Effector memory CD8-positive, alpha-beta T cell (primary cell): ENCODE measurements at places on chromosomes 2 and 18.

DNA sequence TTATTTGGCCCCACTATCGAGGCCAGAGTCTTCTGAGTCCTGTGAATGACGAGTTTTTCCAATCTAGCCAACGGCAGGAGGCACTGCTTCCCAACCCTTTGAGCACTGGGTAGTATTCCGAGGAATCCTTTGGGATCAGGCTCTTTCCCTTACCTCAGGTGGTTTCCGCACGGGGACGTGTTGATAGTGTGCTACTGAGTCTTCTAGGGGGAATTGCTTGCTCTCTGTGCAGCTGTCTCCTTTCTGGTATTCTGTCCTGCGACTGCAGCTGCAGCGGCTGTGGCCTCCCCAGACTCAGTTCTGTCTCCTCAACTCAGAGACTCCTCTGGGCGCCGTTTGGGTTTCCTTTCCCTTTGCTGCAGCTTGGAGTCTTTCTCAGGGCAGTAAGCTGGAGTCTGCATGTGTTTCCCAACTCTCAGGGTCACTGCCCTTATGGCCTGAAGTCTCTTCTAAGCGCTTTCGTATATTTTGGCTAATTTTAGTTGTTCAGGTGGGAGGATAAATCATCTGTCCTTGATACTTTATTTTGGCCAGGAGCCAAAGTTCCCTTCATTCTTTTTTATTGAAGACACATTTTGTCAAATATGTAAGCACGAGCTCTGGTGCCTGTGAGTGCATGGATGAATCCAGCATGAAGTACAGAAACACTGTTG, 118.4 kb downstream of the MAP4K4 start:
- DNase-seq = no peak

DNA sequence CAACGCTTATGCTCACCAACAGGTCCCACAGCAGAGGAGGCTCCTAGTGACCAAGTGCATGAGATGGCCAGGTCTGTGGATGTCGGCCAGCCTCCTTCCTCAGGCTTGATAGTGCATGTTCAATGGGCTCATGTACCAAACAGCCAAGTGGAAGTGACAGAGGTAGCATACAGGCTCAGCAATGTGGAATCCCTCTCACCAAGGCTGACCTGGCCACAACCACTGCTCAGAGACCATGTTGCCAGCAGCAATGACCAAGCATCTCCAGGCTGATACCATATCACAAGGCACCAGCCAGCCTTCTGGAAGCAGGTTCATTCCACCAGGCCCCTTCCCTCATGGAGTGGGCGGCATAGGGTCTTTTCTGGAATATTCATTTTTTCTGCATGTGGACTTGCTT, 61.5 kb downstream of the REEP1 start:
- DNase-seq = no peak

- DNase-seq = no peak
Observed at GRCh38 chr2:97660044-97660774, 3.6 kb downstream of the ACTR1B start.

DNA sequence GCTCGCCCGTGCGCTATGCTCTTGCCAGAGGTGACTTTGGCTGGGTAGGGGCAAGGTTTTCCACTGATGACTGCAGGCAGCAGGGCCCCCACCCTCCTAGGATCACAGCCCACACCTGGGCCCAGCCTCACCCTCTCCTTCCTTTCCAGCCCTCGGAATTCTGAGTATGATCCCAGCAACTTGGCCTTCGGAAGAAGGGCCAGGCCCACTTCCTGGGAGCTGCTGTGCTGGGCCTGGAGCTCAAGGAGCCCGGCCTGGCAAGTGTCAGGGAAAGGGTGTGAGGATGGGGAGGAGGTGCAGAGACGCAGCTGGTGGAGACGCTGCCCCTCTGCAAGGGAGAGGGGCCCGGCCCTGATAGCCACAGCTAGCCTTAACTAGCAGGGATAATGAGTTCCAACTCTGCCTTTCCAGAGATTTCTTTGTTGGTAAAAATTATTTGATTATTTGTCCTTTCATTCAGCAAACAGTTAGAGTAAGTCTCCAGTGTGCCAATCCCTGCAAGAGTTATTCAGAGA, 1.7 kb upstream of the CNDP1 start:
- no peak for DNase-seq

DNA sequence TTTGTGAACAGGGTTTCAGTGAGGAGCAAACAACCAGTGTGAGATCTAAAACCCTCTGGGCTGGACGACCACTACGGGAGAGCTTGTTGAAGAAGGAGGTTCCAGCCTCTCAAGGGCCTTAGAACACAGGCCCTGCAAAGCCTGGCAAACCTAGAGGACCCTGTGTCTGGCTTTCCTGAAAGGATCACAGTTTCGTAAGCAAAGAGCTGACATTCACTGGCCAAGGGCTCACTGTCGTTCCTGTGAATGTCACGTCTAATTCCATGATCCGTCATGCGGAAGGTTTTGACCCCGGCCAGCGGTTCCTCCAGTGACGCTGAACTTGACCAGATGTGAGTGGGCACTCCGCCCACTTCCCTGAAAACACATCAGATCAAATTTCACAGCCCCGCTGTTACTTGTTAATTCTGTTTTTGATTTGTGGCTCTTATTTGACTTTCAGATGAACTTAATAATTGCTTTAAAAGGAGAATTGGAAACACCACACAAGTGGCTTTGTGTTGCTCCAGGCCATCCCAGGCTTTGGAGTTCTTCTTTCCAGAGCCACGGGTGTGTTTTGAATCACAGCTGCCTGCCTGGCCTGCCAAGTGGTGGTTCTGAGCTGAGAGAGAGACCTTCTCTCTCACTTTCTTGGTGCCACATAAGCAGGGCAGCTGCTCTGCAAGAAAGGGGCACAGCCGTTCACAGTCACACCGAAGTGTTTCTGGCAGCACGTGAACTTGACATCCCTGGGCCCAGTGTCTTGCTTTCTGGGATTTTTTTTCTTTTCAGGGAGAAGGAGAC, 308.4 kb downstream of the NDUFA10 start:
- no peak for DNase-seq

- DNase-seq = no peak
Observed at GRCh38 chr2:19982268-19982667, 7.6 kb downstream of the WDR35 start.

DNA sequence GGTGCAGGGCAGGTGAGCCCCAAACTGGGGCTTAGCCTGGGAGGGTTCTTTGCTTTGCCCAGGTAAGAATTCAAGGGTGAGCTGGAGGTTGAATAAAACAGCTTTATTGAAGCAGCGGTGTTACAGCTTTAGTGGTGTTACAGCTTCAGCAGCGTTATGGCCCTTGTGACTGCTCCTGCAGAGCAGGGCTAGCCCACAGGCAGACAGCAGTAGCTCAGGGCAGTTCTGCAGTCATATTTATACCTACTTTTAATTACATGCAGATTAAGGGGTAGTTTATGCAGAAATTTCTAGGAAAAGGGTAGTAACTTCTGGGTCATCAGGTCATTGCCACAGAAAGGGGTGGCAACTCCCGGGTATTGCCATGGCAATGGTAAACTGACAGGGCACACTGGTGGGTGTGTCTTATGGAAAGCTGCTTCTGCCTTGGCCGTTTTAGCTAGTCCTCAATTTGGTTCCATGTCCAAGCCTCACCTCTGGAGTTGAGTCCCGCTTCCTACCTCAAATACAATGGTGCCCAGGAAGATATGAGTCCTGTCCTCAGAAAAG, 78.2 kb downstream of the THNSL2 start:
- DNase-seq = no peak

DNA sequence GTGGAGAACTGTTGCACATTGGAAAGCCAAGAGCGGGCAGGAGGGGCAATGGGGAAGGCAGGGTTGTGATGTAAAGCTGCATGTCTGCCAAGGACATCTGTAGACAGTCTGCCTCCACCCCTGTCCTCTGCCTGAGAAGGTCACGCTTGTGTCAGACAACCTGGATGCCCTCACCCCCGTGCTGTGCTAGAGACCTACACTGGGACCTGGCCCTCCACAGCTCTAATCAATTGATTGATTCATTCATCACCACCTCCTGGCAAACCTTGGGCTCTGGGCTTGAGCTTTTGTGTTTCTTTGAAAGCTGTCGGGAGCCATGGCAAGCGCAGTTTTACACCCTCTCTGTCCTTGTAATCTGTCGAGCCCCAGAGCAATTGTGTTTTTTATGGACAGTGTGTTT, 41.1 kb downstream of the MARCO start:
- DNase-seq = no peak

- DNase-seq = no peak
Observed at GRCh38 chr2:191081411-191082155, 67.6 kb upstream of the STAT1 start.

- no peak for DNase-seq
Observed at GRCh38 chr18:77090546-77091174, 41.9 kb downstream of the MBP start.

GRCh38 chr2:19865151-19865550, 36.6 kb downstream of the TTC32 start:
- DNase-seq = no peak

DNA sequence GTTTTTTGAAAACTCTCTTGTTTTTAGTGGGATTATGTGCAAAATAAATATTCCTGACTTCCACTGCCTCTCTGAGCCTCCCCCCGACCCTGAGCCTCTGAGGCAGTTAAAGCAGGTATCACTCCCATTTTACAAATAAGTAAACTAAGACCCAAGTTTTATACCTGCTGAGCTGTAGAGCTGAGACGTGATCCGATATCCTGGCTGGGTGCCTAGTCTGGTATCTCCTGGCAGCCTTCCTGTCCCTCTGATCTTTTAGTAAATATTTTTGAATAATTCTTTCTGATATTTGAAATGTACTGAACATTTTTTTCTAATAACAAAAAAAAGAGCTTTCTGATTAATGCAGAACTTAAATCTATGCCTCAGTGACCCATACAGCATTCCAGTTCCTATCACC, 108.3 kb upstream of the NOSTRIN start:
- DNase-seq = no peak

DNA sequence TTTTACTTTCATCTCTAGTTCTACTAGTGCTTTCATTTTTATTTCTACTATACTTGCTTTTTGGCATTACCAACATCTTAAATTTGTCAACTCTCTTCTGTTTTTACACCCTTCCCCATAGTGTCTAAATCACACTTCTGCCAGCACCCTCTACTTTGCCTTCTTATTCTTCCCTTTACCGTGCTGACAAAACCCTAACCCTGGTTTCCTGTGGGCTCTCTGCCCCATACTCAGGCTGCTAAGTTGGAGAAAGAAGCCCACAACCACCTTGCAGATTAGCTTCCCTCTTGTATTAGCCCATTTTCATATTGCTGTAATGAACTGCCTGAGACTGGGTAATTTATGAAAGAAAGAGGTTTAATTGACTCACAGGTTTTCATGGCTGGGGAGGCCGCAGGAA, 24.8 kb downstream of the GIGYF2 start:
- no peak for DNase-seq

DNA sequence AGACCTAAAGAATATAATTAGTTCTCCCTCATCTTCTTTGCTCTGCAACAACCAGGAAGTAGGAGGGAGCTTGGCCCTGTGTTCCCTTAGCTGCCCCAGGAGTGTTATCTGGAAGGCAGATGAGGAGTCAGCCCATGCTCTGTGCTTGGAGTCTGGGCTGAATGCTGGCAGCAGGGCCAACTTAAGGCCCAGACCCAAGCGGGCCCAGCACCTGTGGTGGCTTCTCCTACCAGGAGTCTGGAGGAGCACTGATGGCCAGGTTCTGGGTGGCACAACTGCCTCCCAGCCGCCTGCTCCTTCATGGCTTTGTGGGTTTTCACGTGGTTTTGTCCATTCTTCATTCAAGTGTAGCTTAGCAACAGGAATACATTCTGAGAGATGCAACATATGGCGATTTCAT, 1910.7 kb upstream of the LRRTM1 start:
- DNase-seq = no peak

DNA sequence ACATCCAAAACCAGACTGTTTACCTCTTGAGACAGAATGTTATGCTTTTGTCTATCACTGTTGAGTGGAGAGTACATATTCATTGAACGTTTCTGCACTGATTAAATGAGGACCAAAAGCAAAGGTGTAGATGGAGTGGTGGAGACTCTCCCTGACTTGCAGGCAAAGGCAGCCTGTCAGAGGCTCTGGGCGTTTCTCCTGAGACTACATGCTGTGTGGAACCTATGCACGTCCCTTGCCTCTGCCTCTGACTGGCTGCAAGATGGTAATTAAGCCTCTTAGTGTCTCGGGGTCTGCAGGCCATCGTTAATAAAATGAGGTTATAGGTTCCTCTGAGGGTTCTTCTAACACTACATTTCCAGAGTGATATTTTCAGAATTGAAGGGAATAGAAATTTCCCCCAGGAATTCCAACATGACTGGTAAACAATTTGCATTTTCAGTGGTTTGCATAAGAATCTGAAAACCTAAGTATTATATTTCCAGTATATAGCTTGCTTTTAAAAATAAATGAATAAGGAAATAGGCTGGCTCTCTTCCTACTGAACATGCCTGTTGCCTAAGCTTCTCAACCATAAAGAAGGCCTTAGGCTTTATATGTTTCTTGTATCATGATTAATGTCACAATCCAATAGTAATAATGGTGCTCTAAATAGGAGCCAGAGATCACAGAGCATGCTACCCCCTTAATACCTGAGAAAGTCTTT, 107.4 kb downstream of the FTCDNL1 start:
- no peak for DNase-seq

GRCh38 chr2:107740300-107740699, 86.4 kb upstream of the RGPD4 start:
- DNase-seq = no peak
